GM19239 (cell line): ENCODE measurements at places on chromosomes 1 and 21.

GRCh38 chr1:205318231-205318991, 3.1 kb downstream of the NUAK2 start:
- no peak for DNase-seq

DNA sequence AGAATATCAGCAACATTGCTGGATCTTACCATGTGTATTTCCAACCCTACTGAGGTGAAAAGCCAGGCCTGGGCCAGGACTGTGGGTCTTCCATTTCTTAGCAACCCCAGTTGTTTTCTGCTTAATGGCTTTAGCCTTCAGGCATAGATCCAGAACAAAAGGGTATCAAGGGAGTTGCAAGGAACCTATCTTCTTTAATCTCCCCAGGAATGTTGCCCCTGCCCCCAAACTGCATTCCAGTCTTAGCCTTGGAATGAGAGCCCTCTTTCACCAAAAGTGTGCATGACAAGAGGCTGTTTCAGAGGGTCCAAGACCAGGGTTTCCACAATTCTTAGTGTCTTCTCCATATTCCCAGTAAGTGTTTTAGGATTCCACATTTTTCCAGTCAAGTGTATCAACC, 87.9 kb upstream of the SOX13 start:
- DNase-seq = no peak

DNA sequence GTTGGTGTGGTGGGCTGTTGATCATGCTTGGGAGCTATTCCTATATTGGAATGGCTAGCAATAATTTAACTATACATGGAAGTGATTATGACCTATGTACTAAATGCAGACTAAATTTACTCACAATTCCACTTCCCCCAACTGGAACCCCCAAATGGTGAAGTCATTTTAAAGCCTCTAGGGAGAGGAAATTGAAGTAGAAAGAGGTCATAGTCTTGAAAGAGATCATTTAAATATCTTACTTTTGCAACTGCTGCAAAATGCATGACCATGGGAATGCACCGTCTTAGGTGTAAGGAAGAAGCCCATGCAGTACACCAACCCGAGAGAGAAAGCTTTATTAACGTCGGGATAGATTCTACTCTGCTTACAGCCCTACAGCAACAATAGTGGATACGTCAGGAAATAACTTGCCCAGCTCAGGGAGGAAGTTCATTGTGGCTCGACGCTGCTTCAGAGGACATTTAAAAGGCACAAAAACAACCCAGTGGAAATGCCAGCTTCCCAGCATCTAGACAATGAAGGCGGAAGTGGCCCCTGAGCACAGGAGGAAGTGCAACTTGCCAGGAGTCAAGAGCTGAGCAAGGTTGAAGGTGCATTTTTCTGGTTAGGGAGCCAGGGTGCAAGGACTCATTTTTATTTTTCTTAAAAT, 26.5 kb downstream of the CYYR1 start:
- no peak for DNase-seq

DNA sequence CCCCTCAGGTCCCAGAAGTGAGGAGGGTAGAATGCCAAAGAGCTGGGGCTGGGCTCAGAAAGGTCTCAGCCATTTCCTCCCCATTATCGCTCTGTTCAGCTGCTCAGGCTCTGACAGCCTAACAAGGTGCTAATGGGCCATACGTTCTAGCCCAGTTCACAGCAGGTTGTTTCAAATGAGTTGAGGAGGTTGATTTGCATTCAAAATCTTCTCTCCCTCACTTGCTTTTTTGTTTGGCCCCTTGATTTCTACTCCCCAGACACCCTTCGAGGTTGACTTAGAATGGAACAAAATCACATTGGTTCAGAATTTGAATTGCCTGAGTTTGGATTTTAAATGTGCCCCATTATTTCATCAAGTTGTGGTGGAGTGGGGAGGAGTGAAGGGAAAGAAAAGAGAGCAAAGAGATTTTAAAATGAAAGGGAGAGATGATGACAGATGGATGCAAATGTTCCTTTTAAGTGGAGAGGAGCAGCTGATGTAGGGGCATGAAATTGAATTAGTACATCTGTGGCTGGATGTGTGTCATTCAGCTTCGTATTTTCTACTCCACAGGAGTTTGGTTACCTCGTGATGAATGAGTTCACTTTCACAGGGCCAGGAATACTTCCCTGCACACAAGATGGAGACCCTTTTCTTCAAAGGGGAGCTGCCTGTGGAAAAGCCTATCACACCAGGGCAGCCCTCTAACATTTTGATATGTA, 425.8 kb upstream of the CAMK1G start:
- no peak for DNase-seq

- DNase-seq = no peak
Observed at GRCh38 chr1:230894032-230894431, 25.7 kb upstream of the C1orf198 start.

DNA sequence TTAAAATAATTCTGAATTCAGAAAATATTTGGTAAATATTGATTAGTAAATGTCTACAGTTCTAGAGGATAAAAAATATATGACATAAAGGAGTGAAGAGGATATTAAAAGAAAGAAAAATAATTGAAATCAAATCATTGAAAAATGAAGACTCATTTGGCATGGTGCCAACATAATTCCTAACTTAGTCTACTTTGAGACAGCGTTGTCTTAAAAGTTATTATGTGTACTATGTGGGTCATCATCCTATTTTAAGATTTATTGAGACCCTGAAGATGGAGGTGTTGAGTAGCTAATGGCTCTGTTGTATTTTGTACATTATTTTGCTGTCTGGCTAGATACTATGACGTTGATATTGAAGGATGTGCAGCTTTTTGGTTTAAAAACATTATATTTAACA, 156.7 kb upstream of the PTGFR start:
- no peak for DNase-seq

GRCh38 chr1:30919025-30919881, 10.7 kb upstream of the SDC3 start:
- no peak for DNase-seq

DNA sequence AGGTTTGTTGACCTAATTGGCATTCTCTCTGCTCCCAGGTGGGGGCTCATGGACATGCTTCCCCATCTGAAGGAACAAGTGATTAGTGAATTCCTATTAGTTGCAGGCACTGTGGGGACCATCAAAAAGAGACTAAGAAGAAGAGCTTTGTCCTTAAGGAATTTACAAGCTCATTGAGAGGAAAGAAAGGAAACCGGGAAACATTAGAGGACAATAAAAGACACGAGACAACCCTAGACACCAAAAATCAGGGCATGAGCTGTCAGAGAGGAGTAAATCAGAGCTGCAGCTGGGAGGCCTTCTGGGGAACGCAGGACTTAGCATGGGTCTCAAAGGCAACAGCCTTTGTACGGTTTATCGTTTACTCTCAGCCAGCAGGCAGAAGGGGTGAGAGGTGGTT, 45.1 kb downstream of the BACE2 start:
- no peak for DNase-seq

- no peak for DNase-seq
Observed at GRCh38 chr1:33402206-33402605, 28.7 kb downstream of the PHC2 start.

DNA sequence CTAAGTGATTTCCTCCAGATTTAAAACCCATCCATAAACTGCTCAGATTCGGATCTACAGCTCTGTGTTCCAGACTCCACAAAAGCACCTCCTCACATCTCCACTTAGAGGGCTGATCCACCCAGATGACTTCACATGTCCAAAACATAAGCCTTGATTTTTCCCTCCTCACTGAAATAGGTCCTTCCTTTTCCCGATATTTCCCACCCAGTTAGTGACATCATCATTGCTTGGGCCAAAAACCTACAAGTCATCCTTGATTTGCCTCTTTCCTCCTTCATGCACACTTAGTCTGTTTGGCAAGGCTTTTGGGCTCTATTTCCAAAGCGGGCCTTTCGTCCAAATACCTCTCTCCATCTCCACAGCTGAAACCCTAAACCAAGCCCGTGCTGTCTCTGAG, 32.3 kb downstream of the CCDC185 start:
- no peak for DNase-seq

GRCh38 chr1:242784807-242785206, 260.3 kb upstream of the PLD5 start:
- no peak for DNase-seq

GRCh38 chr1:184980726-184981125, 6.4 kb upstream of the NIBAN1 start:
- DNase-seq = no peak

DNA sequence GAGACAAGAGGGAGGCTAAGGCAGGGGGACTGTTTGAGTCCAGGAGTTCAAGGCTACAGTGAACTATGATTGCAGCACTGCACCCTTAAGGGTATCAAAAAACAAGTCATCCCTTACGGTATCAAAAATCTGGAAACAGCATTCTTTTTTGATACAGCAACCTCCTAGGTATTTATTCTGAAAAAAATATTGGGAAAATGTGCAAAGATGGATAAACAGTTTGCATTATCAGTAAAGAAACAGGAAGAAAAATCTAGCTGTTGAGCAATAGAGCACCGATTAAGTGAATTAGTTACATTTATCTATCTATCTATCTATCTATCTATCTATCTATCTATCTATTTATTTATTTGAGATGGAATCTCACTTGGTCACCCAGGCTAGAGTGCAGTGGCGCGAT, 56.7 kb upstream of the SCAF4 start:
- no peak for DNase-seq

GRCh38 chr1:51936531-51936930, 54.0 kb downstream of the RAB3B start:
- DNase-seq = no peak

DNA sequence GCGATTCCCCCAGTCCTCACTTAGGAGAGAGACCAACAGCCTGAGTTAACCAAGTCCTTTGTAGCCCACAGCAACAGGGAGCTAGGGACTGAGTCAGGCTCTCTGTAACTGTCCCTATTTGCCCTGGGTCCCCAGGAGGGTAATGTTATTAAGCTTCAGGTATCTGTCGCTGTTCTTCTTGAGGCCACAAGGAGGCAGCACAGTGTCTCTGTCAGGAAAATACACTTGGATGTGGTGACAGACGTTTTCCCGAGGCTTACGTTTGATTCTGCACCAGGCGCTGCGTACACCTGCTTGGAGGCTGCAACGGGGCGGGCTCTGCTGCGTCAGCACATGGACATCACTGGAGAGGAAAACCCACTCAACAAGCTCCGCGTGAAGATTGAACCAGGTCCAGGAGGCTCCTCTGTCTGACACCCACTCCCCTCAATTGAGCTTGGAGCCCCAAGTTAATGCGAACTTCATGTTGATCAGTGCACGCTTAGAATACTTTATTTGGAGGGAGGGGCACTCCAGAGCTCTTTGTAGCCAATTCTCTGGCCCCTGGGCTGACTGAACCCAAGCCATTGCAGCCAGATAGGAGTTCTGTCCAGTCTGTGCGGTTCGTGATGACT, 10.7 kb upstream of the ELF3 start:
- peak; percentile 38 for DNase-seq

DNA sequence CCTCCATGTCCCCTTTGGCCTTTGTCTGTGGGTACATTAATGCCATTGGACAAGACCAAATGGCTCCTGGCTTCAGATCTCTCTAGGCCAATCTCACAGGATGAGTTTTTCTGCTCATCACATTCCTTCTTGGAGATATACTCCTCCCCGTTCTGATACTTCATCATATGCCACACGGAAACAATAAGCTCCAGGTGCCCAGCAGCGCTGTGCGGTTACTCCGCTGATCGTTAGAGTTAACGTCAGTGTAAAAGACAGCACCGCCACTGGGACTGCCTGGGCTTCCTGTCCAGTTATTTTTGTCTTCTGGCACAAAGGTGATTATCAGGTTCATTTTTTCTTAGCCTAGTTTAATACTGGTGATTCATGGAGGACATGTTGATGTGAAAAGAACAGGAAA, 22.5 kb downstream of the CACHD1 start:
- no peak for DNase-seq

GRCh38 chr1:192967211-192967877, 91.8 kb downstream of the UCHL5 start:
- DNase-seq = no peak

DNA sequence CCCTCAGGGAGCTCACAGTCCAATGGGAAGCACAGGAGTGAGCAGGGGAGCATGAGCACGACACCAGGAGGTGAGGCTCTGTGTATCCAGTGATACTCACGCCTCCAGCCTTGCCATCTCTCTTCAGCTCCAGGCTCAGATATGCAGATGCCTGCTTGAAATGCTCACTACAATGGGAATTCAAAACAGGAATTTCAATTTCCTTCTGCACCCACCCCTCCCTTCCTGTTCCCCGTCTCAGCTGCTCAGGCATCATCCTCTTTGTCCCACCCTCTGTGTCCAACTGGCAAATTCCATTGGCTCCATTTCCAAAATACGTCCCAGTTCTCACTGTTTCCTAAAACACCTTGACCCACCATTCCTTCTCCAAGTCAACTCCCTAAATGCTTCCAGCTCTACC, 58.9 kb downstream of the FBXO2 start:
- no peak for DNase-seq
